Panc1 (cell line): ENCODE measurements at places on chromosomes 12 and 14.
A peak's percentile ranks its signal among the peaks of the same experiment; 100 is the strongest.

GRCh38 chr12:10607885-10608458 is 5.4 kb downstream of the MAGOHB start:
- no peak overlapping the region for H3K27ac ChIP-seq
- no peaks in the 10 kb centered on the region; the same call in 1 of the 2 replicates for H3K4me1 ChIP-seq
- H3K4me3 ChIP-seq: no peak overlapping the region

DNA sequence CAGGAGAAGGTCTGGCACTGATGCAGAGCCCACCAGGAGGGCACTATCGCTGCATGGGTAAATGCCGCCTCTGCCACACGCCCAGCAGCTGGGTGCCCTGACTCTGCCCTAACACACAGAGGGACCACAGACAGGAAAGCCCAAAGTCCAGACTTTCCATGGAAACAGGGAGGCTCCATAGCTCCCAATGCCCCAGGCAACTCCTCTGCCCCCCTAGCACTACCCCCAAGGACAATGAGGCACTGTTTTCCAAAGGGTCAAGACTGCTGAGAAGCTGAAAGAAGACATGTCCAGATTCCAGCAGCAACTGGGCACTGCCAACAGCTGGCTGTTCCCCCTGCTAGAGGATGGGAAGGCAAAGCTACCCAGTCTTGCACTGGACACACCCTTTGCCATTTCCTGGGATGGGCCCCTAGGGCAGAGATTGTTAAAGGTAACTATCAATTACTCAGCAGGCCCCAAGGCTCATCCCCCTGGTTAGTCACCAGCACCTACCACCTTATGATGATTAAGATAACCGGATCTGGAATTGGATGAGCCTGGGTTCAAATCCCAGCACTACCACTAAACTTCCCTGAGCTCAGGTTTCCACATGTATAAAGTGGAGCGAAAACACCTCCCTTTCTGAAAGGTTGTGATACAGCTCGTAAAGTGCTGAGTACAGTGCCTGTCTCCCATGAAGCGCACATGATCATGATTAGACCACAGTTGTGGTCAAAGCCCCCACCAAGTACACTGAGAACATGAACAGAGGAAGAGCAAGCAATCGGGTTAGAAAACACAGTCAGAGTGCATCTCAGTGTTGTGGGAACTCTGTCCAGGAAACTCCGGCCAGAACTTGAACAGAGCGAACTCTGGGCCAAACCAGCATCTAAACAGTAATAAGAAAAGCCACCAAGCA is 3.3 kb downstream of the PXN start:
- DNase-seq: no peak
- H3K4me1 ChIP-seq: peaks cover 59% of the 10 kb centered on the region
- H3K36me3 ChIP-seq: peaks cover 13% of the 10 kb centered on the region
- H3K4me3 ChIP-seq: peak overlapping the region; percentile 92
- peak overlapping the region; percentile 100 for H3K27ac ChIP-seq
- no peaks in the 10 kb centered on the region for H3K27me3 ChIP-seq

DNA sequence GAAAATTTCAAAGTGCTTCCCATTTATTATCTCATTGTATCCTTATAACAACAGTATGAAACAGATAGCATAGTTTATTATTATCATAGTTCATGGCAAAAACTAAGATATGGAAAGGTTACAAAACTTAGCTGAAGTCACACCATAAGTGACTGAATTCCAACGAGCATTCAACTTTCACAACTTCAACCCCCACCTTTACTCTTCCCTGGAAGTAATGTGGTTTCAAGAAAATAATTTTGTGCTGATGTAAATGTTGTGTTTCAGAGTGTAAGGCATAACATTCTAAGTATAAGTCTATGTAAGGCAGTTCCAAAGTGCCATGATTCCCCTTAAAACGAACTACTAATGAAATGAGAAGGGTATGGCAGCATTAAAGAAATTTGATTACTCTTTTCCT is 454.5 kb downstream of the BCAT1 start:
- no peaks in the 10 kb centered on the region for H3K27me3 ChIP-seq
- no peaks in the 10 kb centered on the region for H3K4me1 ChIP-seq
- H3K36me3 ChIP-seq: no peaks in the 10 kb centered on the region
- no peak for DNase-seq

DNA sequence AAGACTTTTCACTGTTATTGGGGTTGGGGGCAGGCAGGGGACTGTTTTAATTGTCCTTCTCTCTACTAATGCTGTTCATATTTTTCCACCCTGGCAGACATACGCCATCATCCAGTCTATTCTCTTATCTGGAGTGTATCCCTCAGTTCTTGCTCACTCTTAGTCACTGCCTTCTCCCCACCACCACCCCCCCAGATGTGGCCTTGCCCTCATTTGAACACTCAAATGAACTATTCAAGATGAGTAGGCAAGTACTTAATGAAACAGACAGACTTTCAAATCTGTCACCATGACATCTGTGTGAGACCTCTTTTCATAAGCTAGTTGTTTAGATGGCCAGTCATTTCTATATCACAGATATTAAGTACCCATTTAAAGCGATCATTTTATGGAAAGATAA is 10.1 kb downstream of the NUDT4 start:
- DNase-seq: no peak
- H3K4me3 ChIP-seq: no peak overlapping the region
- peaks cover 4% of the 10 kb centered on the region for H3K4me1 ChIP-seq

GRCh38 chr12:68980476-68981212 is 47.7 kb upstream of the CPM start:
- no peak overlapping the region for H3K27ac ChIP-seq
- no peak overlapping the region for H3K4me3 ChIP-seq
- DNase-seq: no peak
- H3K4me1 ChIP-seq: no peaks in the 10 kb centered on the region
- no peaks in the 10 kb centered on the region for H3K36me3 ChIP-seq

GRCh38 chr14:101604935-101605780 is 43.9 kb downstream of the DIO3 start:
- H3K4me3 ChIP-seq: no peak overlapping the region
- H3K36me3 ChIP-seq: no peaks in the 10 kb centered on the region
- H3K4me1 ChIP-seq: no peaks in the 10 kb centered on the region
- DNase-seq: no peak
- H3K27me3 ChIP-seq: peaks cover 19% of the 10 kb centered on the region
- no peak overlapping the region for H3K27ac ChIP-seq

DNA sequence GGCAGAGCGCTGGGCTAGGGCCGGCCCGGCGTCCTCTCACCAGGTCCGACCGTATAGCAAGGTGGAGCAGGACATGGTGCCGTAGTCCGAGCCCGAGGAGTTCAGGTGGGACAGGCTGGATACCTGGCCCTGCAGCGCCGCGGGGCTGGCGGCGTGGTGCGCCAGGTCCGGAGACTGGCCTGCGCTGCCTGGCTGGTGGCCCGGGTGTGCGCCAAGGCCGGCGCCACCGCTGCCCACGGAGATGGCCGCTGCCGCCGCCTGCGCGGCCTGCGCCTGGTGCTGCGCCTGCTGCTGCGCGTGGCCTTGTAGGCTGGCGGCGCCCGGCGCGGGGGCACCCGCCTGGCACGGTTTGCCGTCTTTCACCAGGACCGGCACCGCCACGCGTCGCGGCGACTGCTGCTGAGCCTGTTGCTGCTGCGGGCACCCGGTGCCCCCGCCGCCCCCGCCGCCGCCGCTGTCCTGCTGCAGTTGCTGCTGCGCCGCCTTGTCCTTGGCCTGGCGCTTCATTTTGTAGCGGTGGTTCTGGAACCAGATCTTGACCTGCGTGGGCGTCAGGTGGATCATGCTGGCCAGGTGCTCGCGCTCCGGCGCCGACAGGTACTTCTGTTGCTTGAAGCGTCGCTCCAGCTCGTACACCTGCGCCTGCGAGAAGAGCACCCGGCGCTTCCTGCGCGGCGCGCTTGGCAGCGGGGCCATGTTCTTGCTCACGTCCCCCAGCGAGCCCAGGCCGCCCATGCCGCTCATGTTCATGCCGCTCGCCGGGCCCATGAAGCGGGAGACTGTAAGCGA is 2.6 kb downstream of the NKX2-1 start:
- no peak overlapping the region for H3K27ac ChIP-seq
- no peak for DNase-seq
- H3K4me1 ChIP-seq: no peaks in the 10 kb centered on the region; the same call in 1 of the 2 replicates
- no peak overlapping the region for H3K4me3 ChIP-seq

DNA sequence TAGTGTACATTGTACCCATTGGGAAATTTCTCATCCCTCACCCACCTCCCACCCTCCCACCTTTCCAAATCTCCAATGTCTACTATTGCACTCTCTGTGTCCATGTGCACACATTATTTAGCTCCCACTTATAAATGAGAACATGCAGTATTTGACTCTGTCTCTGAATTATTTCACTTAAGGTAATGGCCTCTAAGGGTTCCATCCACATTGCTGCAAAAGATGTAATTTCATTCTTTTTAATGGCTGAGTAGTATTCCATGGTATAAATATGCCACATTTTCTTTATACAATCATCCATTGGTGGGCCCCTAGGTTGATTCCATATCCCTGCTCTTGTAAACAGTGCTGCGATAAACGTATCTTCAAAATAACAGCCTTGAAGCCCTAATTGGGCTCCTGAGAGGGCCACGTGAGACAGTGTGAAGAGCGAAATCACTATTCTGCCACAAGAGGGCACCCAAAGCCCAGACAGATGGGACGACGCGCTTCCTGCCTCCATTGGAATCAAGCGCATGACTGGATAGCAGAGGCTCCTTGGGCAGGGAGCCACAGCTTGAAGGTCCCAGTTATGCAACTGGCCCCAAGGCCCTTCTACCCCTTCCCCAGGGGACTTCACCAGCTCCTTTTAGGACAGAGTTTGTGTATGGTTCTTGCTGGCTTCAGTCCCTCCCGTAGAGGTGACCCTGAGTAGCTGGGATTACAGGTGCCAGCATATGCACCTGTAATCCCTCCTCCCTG is 21.3 kb upstream of the CD27 start:
- no peak overlapping the region for H3K4me3 ChIP-seq
- H3K27ac ChIP-seq: no peak overlapping the region
- peak; percentile 56 for DNase-seq
- H3K4me1 ChIP-seq: no peaks in the 10 kb centered on the region
- no peaks in the 10 kb centered on the region for H3K27me3 ChIP-seq

DNA sequence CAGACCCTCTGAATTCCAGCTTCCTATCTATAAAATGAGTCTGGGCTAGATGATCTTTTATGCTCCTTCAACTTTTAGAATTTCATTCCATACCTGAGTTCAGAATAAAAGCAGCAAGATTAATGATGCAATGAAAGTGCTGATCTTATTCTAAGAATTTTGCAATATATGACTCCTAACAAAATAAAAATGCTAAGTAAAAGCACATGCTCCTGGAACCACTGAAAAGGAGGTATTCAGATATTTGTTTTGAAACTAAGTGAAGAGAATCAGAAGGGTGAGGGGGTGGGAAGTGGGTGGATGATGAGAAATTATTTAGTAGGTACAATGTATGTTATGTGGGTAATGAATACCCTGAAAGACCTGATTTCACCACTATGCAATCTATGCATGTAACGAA is 216.6 kb downstream of the PTPRO start:
- no peak overlapping the region for H3K27ac ChIP-seq
- H3K27me3 ChIP-seq: no peaks in the 10 kb centered on the region
- H3K4me1 ChIP-seq: no peaks in the 10 kb centered on the region
- no peaks in the 10 kb centered on the region for H3K36me3 ChIP-seq
- no peak overlapping the region for H3K4me3 ChIP-seq

DNA sequence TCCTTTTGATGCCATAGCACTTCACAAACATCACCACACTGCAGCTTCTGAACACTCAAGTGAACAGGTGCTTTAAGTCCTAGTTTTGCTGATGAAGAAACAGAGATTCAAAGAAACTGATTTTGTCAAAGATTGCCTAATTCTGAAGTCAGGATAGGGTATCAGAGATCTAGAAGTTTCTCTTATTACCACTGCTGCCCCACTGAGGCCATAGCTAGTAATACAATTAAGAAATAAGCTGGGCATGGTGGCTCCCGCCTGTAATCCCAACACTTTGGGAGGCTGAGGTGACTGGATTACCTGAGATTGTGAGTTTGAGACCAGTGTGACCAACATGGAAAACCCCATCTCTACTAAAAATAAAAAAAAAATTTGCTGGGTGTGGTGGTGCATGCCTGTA is 458.3 kb upstream of the SEL1L start:
- no peaks in the 10 kb centered on the region for H3K27me3 ChIP-seq
- DNase-seq: no peak
- no peaks in the 10 kb centered on the region for H3K36me3 ChIP-seq
- no peak overlapping the region for H3K27ac ChIP-seq
- no peaks in the 10 kb centered on the region for H3K4me1 ChIP-seq

GRCh38 chr12:14171106-14171505 is 189.7 kb upstream of the GRIN2B start:
- no peaks in the 10 kb centered on the region for H3K36me3 ChIP-seq
- H3K27me3 ChIP-seq: no peaks in the 10 kb centered on the region
- no peak overlapping the region for H3K27ac ChIP-seq
- H3K4me1 ChIP-seq: no peaks in the 10 kb centered on the region

DNA sequence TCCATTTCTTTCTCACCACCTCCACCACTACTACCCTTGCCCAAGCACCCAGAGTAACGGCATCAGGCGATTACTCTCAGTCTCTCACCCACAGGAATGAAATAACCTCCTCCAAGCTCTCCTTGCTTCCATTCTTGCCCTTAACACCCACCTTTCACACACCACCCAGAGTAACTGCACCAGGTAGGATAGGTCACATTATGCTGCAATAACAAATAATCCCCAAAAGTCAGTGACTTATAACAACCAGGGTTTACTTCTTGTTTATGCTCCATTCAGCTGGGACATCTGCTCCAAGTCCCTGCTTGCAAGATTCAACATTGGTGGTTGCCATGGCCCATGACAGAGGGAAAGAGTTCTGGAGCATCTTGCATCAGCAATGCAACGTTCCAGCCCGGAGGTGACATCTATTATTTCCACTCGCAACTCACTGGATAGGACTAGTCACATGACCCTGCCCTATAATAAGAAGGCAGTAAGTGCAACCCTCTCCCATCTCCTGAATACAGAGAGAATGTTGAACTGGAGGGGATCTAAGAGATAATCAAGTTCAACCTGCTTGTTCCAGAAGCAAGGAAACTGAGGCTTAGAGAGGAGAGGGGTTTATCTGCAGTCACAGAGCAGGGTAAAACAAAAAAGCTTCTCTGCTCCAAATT is 41.5 kb upstream of the FICD start:
- DNase-seq: no peak
- H3K4me1 ChIP-seq: peaks cover 5% of the 10 kb centered on the region
- no peaks in the 10 kb centered on the region for H3K36me3 ChIP-seq
- no peaks in the 10 kb centered on the region for H3K27me3 ChIP-seq
- H3K27ac ChIP-seq: no peak overlapping the region

DNA sequence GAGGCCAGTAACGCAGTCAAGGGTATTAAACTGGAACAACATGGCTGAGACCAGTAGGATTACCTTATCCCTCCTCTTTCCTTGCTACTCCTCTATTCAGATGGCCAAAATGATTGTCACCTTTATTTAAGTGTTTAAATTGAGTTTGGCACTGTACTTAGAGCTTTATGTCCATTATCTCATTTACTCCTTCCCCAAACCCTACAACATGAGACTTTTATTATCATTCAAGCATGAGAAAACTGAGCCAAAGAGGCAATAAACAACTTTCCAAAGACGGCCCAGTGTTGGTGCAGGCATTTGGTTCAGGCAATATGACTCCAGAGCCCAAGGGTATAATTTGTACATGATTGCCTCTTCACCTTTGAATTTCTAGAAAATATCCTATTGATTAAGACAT is 370.9 kb upstream of the KITLG start:
- H3K4me1 ChIP-seq: no peaks in the 10 kb centered on the region; the same call in 1 of the 2 replicates
- no peaks in the 10 kb centered on the region for H3K27me3 ChIP-seq
- H3K27ac ChIP-seq: no peak overlapping the region
- DNase-seq: no peak
- no peaks in the 10 kb centered on the region for H3K36me3 ChIP-seq
